Dermis blood vessel endothelial cell (primary cell): ENCODE measurements at places on chromosomes 13 and 19.

DNA sequence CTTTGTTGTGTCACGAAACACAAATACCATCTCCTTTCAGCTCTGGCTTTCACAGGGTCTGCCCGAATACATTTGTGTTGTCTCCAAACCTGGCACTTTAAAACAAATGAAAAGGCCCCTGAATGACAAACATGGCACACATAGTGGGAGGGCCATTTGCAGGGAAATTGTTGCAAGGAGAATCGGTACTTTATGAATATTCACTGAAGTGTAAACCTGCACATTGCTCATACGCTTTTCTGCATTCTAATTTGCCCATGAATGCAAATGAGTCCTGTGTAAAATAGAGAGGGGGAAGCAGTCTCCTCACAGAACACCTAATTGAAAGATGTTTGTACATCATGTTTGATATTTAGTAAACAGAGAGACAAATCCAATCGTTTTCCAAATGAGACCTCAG lies 82.7 kb upstream of the PCDH8 start:
- DNase-seq, result no peak

- no peak for DNase-seq
Measured at GRCh38 chr13:61247149-61247936, 168.3 kb downstream of the PCDH20 start.

GRCh38 chr13:21364357-21364756 lies 94.7 kb downstream of the ZDHHC20 start:
- DNase-seq, result no peak

- peak; percentile 65 for DNase-seq
Measured at GRCh38 chr19:34173193-34173956, 1.1 kb downstream of the LSM14A start.

DNA sequence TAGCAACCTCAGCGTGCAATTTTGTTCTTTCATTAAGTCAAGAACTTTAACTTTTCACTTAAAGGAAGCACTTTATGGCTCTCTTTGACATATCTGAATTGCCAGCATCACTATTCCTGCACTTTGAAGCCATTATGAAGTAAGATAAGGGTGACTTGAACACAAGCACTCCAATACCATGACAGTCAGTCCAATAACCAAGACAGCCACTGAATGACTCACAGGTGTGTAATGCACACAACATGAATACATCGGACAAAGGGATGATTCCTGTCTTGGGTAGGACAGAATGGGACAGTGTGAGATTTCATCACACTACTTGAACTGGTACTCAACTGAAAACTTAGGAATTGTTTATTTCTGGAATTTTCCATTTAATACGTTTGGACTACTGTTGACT lies 233.7 kb upstream of the IPO5 start:
- no peak for DNase-seq

GRCh38 chr19:3360421-3361383 lies 5.7 kb upstream of the NFIC start:
- DNase-seq, result peak; percentile 59

- peak; percentile 88 for DNase-seq
Measured at GRCh38 chr19:13099073-13099999, 3.3 kb downstream of the LYL1 start.

GRCh38 chr19:6498294-6499036 lies 3.6 kb downstream of the TUBB4A start:
- no peak for DNase-seq
